Activated T-cell treated with anti-CD3 and anti-CD28 coated beads for 4 hours (primary cell): ENCODE measurements at places on chromosomes 5 and 9.
A peak's percentile ranks its signal among the peaks of the same experiment; 100 is the strongest.

DNA sequence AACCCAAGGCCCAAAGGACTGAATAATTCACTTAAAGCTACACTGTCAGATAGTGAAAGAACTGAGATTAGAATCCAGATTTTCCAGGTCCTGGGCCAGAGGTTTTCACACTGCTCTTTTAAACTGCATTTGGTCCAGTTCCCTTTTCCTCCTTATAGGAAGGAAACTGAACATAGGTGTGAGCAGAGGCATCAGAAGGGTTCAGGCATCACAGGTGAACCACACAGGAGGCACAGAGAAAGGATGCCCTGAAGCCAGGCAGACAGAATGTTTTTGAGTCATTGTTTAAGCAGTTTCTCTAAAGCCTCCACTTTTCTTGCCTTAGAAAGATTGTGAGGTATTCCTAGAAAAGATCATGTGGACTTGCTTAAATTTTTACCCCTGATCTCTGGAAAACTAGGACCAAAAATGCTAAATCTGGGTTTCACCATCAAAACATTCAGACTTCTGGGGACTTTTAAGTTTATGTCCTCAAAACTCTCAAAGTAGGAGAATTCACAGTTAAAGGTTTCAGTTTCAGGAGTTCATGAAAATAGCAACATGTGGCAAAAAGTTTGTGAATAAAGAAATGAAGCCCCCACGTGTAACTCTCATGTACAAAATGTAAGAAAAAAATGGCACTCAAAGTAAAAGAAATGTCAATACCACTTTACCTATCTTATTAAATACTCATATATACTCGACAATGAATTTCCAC, 386.1 kb downstream of the NTRK2 start:
- no peak for DNase-seq

DNA sequence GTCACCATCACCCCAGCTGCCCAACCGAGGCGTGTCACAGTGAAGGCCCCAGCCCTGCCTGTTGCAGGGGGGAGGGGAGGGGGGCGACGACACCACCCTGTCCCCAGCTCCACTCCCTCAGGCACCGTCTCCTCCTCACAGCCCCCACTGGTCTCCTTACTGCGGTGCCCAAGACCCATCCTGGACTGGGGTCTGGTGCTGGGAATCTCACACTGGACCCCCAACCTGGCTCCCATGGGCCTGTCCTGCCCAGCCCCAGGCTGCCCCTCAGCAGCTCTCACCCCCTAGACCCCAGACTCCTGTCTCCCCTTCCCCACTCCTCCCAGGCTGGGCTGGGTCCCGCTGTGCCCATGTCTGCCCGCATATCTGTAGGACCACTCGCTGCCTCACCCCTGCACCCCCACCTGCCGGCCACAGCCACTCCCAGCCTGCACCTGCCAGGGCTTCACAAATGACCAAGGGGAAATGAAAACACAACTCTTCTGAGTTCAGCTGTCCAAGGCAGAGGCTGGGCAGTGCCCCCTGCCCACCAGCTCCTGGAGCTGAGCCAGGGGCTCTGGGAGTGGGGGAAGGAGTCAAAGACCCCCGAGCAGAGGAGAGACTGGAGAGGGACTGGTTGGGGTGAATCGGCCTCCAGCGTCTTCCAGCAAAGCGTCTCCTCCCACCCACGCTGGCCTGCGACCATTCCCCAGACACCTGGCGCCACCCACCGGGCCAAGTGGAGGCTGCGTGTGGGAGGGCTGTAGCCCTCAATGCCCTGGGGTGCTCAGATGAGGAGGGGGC, 32.6 kb upstream of the EGFL7 start:
- peak; percentile 40 for DNase-seq

DNA sequence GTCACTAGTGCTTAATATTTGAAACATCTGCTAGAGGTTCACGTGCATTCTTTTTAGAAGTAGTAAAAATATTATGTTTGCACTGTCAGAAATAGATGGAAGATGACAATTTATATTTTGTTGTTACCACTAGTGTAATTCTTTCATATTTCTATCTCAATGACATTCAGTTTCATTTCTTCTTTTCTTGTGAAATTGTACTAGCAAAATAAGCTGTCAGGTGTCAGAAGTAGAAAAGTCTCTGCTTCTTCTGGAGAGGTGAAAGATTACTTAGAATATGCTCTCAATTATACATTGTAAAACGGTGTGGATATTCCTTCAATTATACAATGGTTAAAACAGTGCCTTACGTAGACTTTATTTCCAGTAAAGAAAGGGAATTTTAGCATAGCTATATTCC, 395.4 kb downstream of the CSNK1G3 start:
- no peak for DNase-seq

- no peak for DNase-seq
Measured at GRCh38 chr5:174755106-174755505, 30.7 kb downstream of the MSX2 start.

DNA sequence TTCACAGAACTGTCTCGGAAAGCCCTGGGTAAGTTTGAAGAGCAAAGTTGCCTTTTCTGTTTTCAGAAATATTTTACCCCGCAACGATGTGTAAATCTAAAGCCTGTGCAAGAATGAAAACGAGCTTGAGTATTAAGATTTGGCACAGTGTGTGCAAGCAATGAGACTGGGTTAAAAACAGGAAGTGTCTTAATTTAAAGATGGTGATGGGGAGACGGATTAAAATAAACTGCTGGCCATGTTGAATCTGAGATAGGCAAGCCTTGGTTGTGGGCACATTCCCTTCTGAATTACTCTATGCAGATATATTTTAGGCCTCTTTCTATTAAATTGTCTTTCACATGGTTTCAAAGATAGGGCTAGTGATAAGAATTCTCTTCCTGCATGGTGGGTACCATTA, 294.2 kb upstream of the DMRT1 start:
- no peak for DNase-seq

- no peak for DNase-seq
Measured at GRCh38 chr5:88830567-88830966, 52.4 kb downstream of the MEF2C start.

- DNase-seq: peak; percentile 60
Measured at GRCh38 chr5:141664733-141665461, 13.7 kb upstream of the FCHSD1 start.

DNA sequence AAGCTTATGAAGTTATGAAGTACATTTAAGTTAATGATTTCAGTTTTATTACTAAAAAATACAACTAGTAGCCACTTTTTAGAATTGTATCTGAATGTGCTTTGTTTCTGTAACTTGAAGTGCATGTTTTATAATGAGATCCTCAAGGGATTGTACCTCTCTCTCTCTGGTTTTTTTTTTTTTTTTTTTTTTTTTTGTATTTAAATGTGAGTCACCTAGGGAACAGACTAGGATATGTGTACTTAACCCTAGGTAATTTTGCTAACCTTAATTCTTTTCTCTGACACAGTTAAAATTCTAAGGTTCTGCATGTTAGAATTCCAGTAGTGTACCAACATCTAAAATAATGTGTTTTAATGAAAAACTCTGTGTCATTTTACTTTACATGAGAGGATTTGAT, 59.5 kb downstream of the CDC42SE2 start:
- DNase-seq: no peak

- DNase-seq: no peak
Measured at GRCh38 chr5:2335125-2335732, 416.2 kb downstream of the IRX2 start.

GRCh38 chr9:84670138-84671041, 861 bp downstream of the NTRK2 start:
- no peak for DNase-seq
